ENCODE measurements at places on chromosomes 13 and 19. TPM values are rescaled to one million over a fixed set of nuclear protein-coding genes. Genes with fewer than 3 reads are reported as not detected.

Gene CYP4F12
- total RNA-seq: 1.9 TPM

Gene NLRP7
- total RNA-seq: not detected

Gene NUCB1
- total RNA-seq: 276 TPM

Gene GPC5
- 0.86 TPM for total RNA-seq

Gene IL12RB1
- total RNA-seq: 0.35 TPM

Gene TNFRSF19
- total RNA-seq: 20.0 TPM

GRCh38 chr19:28426730-28427225 lies 786.2 kb downstream of the UQCRFS1 start:
- DNase-seq: no peak

- DNase-seq: no peak
These were observed 106.8 kb downstream of the NHLRC3 start for GRCh38 chr13:39144941-39145533.

DNA sequence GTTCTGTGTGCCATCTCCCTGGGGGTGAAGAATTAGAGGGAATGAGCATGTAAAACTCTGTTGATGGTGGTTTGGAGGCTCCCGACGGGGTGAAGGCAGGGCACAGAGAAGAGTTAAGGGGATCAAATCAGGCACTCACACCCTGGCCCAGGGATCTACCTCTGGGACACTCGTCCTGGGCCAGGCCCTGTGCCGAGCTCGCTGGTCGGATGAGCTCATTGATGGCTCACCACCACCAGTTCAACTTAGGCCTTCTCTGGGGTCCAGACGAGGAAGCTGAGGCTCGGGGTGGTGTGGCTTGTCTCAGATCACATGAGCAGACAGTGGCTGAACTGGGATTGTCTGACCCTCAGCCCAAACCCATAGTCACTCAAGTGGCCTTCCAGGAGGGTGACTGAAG lies 1.6 kb downstream of the NACC1 start:
- DNase-seq: no peak

DNA sequence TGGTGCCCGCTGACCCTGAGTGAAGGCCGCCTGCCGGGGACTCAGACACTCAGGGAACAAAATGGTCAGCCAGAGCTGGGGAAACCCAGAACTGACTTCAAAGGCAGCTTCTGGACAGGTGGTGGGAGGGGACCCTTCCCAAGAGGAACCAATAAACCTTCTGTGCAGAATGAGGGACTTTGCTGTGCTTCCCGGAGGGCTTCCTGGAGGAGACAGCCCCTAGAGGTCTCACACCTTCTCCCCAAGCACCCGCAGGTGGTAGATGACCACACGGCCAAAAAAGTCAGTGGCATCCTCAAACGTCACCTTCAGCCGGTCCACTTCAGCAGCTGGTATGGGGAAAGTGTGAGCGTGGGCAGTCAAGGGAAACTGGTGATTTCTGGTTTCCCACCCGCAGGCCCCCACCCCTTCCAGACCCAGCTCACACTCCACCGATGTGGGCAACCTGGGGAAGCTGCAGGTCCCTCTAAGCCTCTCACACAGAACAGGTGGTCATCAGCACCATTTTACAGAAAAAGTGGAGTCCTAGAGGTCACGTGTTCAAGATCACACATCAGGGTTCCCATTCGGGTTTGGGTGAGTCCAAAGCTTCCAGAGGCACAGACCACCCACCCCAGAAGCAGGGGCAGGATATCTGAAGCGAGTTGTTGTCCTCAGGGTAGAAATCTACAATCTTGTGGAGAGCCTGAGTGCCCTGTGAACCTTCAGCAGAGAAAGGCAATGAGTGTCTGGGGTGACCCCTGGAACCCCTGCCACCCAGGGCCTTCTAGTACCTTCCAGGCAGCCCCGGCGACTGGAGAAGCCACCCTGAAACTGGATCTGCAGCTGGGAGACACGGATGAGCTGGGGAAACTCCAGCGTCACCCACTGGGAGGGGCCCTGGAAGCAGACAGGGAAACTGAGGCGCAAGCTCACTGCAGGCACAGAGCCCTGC lies 1.2 kb downstream of the NR2C2AP start:
- no peak for DNase-seq

- DNase-seq: no peak
These were observed 312.5 kb downstream of the OXGR1 start for GRCh38 chr13:96681766-96682165.

- no peak for DNase-seq
These were observed 128.7 kb downstream of the MAB21L1 start for GRCh38 chr13:35347679-35348205.

GRCh38 chr19:39109641-39110040 lies 15.9 kb upstream of the PAK4 start:
- no peak for DNase-seq

- DNase-seq: no peak
These were observed 274.8 kb downstream of the TSHZ3 start for GRCh38 chr19:31074199-31075125.

GRCh38 chr19:16462757-16463250 lies 9.0 kb downstream of the EPS15L1 start:
- no peak for DNase-seq

GRCh38 chr13:82947191-82947621 lies 935.1 kb downstream of the SLITRK1 start:
- DNase-seq: no peak

GRCh38 chr13:113730258-113730691 lies 28.8 kb upstream of the TMEM255B start:
- DNase-seq: no peak

GRCh38 chr13:100707818-100708740 lies 33.5 kb upstream of the TMTC4 start:
- DNase-seq: no peak

All from cardiac septum (tissue), 1 donor.